Myocyte (in vitro differentiated cells): ENCODE measurements at places on chromosomes 6 and 20.
A peak's percentile ranks its signal among the peaks of the same experiment; 100 is the strongest.

DNA sequence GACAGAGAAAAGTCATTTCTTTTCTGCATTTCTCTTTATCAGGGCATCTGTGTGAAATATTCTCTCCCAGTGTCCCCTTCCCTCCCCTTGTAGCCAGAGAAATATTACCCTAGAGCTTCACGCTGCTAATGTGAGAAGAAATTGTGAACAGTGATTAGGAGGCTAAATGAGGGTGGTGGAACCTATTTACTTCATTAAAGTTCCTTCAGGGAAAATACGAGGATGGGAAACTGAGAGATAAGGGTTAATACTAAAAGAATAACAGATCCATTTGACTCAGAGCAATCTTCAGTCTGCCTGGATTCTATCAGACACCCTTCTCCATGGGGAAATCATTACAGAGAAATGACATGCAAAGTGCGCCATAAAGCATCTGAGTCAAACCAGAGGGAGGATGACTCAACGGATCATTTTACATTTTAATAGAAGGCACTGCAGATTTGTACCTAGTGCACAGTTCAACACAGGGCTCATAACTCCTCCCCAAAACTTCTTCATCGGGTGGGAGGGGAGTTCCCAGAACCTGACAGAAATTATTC lies 131.3 kb downstream of the GJA10 start:
- DNase-seq = peak; percentile 79

GRCh38 chr6:38035478-38035877 lies 216.0 kb downstream of the ZFAND3 start:
- no peak for DNase-seq

DNA sequence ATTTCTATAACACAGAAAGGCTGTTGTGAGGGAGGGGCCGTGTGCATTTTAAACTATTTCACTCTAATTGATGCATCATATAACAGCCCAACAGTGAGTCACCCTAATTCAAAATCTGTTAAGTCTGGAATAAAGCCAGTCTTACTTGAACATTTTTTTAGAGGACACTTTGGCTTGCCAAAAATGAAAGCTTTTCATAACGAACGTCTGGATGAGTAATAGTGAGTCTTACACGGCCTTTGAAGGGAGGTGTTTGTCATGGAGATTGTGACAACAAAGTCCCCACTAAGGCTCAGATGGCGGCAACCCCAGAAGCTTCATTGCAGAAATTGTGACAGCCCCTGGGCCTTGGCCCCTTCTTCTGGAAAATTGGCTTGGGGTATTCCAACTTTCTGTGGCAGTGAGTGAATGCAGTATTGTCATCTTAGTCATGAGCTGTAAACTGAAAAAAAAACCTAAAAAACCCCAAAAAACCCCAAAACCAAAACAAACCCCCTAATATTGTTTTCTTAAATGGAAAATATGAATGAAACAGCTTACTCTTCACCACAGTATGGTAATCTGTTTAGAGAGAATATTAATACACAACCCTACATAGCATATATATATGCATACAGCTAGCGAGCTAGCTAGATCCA lies 92.6 kb upstream of the CLDN20 start:
- DNase-seq = peak; percentile 72

- no peak for DNase-seq
Observed at GRCh38 chr6:35091346-35092083, 49.6 kb downstream of the TCP11 start.
